ENCODE measurements at places on chromosomes 4 and X.

- no peak for DNase-seq
Measured at GRCh38 chr4:122218762-122219161, 66.6 kb downstream of the BLTP1 start.

DNA sequence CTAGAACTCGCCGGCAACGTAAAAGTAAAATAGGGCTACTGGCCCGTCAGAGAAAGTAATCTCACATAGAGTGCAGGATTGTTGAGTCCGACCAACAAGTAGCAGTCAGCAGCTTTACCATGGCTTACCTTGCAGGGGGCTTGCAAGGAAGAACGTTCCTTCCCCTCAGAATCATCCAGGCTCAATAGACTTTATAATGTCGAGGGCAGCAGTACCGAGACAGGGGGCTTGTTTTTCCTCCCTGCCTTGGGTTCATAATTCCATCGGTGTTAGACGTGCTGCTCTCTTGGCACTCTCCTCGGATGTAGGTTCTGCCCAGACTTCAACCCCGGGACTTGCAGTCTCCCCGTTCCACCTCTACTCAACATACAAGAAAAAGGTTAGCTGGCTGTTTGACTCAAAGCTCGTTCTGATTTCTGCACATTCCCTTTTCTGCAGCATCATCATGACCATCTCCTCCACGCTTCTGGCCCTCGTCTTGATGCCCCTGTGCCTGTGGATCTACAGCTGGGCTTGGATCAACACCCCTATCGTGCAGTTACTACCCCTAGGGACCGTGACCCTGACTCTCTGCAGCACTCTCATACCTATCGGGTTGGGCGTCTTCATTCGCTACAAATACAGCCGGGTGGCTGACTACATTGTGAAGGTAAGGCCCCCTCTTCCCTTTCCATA is 1.5 kb downstream of the SLC10A4 start:
- DNase-seq: no peak

DNA sequence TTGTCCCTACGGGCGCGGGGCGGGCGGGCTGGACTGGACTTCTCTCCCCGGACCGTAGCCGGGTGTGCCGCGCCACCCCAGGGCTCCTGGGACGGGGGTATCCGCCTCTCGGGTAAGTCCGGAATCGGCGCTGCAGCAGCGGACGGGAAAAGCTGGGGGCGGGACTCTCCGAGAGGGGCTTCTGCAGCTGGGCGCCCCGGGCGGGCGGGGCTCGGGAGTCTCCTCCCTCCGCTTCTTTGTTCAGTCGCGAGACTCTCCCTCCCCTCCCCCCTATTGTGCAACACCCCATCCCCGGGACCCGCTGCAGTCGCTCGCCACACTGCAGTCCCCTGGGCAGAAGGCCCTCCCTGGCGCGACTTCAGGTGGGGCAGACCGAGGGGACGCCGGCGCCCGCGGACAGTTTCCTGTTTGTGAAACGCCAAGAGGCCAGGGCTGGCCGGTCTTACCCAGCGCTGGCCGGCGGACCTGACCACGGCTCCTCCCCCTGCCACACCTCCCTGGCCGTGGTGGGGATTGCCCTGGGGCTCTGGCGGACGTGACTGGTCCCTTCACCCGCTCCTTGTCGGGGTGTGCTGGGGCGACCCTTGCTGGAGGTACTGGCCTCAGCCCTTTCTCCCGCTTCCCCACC is 966 bp downstream of the CCNG2 start:
- DNase-seq: no peak

DNA sequence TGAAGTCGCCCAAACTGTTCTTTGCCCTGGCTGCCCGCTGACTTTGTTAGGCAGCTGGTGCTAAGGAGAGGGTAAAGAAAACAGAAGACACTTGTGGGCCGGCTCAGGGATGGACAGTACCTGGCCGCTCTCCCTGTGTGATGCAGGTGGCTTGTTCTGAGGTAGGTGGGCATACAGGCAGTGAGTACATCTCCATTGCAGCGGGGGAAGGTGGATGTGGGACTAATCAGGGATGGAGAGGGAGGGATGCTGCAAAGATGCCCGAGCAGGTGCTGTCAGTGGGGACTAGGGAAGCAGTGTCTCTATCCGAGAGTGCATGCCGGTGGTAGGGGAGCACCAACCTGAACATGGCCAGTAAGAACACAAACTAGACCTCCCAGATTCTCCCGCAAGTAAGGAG is 67.0 kb downstream of the SORBS2 start:
- no peak for DNase-seq

GRCh38 chr4:164888096-164888715 is 11.2 kb downstream of the APELA start:
- no peak for DNase-seq

- no peak for DNase-seq
Measured at GRCh38 chrX:22141047-22141730, 109.1 kb downstream of the PHEX start.

GRCh38 chr4:32991663-32992062 is 2271.5 kb downstream of the PCDH7 start:
- no peak for DNase-seq

DNA sequence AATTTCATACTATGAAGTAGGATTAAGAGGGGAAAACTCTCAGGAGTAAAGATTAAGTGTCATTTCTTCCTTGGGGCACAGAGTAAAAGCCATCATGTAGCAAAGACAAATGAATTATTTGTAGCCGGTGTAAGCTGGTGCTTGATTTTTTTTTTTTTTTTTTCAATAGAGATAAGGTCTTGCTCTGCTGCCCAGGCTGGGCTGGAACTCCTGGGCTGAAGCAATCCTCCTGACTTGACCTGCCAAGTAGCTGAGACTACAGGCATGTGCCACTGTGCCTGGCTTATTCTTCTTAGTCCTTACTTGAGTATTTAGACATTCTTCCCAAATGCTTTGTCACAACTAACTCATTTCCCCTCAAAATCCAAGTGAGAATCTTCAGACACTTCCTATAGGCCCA is 125.7 kb downstream of the STOX2 start:
- no peak for DNase-seq

DNA sequence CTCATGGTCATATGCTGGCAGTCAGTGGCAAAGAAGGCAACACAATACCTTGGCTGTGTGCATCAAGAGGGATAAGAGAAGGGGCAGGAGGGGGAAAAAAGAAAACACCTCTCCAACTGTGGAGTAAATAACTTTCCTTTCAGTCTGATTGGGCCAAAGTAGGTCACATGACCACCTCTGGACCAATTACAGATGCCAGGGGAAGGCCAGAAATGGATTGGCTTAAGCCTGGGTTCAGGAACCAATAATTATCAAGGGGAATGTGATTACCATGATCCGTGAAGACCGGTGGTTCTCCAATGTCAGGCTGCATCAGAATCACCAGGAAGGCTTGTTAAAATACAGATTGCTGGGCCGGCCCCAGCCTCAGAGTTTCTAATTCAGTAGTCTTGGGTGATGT is 7.4 kb upstream of the ADGRG2 start:
- no peak for DNase-seq

GRCh38 chr4:25926462-25926861 is 12.4 kb downstream of the SMIM20 start:
- no peak for DNase-seq

DNA sequence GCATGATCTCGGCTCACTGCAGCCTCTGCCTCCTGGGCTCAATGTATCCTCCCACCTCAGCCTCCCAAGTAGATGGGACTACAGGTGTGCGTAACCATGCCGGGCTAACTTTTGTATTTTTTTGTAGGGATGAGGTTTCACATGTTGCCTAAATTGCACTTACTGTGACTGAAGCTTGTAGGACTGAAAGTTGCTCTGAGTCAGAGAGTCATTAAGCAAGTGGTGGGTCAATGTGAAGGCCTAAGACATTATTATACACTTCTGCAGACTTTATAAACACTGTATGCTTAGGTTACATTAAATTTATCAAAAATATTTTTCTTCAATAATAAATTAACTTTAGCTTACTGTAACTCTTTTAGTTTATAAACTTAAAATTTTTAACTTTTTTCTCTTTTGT is 170.2 kb downstream of the FAT4 start:
- DNase-seq: no peak

GRCh38 chr4:173891072-173891471 is 361.0 kb upstream of the HAND2 start:
- no peak for DNase-seq

DNA sequence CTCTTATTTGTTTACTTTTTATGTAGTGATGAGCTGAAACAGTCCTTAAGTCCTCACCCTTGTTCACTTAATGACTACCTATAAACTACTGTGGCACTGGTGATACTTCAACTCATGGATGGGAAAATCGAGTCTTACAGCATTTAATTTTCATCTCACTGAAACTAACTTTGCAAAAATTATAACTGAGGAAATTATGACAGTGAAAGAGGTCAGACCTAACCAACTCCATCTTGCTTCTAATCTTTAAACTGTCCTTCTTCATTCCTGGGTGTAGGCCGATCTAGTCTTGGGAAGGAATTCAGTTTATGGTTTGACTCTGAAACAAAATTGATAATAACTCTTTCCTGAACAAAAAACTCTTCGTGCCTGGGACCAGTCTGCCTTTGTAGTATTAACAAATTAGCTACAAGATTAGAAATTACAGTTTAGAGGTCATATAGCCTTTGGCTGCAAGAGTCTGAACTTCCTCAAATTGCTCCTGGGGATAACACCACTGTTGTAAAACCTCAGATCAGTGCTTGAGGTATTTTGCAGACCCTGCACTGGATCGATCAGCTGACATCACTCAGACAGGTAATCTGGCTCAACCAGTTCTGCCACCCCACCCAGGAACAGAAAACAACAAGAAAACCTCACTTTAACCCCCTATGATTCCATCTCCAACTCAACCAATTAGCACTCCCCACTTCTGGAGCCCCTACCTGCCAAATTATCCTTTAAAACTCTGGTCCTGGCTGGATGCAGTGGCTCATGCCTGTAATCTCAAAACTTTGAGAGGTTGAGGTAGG is 995.7 kb upstream of the PRKX start:
- no peak for DNase-seq

DNA sequence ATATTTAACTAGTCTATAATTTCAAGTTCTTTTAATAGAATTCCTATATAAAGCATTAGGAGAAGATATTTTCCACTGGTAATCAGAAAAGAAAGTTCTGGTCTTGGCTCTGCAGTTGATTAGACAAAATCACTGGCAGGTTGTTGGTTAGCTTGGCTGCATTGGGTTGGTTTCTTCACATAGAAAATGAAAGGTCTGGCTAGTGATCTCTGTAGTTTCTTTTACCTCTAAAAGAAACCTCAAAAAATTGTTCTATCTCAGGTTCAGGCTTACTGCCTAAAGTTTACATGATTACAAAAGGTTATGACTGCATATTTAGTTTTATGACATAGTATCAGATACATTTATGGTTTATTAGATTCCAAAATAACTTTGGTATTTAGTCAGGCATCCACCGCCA is 95.8 kb upstream of the NAP1L5 start:
- no peak for DNase-seq

- DNase-seq: no peak
Measured at GRCh38 chrX:20362268-20363267, 95.9 kb upstream of the RPS6KA3 start.

Measured in GM12864 (cell line).